Stimulated activated CD8-positive, alpha-beta memory T cell treated with anti-CD3 and anti-CD28 coated beads, Interleukin-12 subunit alpha, Interleukin-12 subunit beta, amount 100 ng/mL, for 1 hour (primary cell): ENCODE measurements at places on chromosomes 12 and 14.
A peak's percentile ranks its signal among the peaks of the same experiment; 100 is the strongest.

DNA sequence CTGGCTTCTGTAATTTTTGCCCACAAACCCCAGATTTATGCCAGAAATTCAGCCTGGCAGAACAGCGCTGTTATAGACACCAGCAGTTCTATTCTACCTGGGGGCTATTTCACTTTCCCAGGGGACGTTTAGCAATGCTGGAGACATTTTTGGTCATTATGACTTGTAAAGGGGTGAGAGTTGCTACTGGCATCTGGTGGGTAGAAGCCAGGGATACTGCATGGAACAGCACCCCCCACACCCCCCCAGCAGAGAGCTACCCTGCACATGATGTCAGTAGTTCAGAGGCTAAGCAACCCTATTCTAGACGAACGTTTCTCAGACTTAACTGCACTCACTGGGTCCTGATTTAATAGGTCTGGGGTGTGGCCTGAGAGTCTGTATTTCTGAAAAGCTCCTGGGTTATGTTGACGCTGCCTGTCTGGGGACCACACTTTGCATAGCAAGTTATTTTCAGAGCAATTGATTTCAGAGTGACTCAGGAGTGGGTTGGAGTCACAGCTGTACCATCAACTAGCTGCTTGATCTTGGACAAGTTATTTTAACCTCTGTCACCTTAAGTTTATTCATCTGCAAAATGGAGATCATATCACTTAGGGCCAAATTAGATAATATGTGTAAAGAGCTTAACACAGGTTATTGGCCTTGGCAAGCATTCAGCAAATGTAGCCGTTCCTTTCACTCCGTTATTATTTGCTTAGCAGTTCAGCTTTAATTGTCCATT is 48.5 kb downstream of the CHST11 start:
- no peak for DNase-seq

DNA sequence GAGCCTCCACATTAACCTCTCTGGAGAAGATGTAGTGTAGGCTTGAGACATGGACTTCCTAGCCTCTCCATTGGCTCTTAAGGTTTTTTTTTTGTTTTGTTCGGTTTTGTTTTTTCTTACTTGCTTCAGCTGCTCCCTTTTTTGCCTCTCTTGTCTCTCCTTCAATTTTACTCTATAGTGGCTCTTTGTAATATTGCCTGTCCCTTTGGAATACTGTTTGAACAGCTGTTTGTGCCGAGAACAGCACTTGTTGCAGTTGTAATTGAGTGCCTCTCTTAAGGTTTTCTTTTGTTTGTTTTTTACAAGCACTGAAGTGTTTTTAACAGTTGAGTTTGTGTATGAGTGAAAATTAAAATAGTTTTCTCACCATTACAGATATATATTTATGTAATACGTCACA is 567.7 kb downstream of the LRFN5 start:
- no peak for DNase-seq

DNA sequence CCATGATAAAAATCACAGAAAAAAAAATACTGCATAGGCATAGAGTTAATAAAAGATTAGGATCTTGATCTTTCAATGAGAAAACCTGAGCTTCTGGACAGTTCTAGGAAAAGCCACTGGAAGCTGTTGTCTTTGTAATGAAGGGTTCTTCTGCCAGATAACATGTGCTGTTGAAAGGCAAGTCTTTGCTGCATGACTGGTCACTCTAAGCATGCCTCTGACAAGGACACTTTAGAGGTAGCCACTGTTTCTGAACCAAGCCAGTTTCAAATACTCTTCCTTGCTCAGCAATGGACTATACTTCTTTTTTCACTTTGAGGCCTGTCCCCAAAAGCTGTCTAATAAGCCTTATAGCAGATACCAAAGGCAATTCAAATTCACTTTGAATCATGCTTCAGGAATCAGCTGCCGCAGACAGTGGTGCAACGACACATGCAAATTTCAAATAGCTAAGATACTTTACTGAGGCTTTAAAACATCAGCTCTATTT is 70.2 kb downstream of the BTG1 start:
- DNase-seq, result no peak

GRCh38 chr14:42185718-42186117 is 579.0 kb downstream of the LRFN5 start:
- no peak for DNase-seq

- no peak for DNase-seq
Observed at GRCh38 chr14:74476607-74477006, 16.5 kb downstream of the NPC2 start.

GRCh38 chr14:54329082-54329695 is 67.6 kb upstream of the CDKN3 start:
- DNase-seq, result no peak

GRCh38 chr12:52395761-52396434 is 10.2 kb downstream of the KRT82 start:
- DNase-seq, result no peak

- DNase-seq, result no peak
Observed at GRCh38 chr12:79674629-79675028, 16.1 kb downstream of the PAWR start.

DNA sequence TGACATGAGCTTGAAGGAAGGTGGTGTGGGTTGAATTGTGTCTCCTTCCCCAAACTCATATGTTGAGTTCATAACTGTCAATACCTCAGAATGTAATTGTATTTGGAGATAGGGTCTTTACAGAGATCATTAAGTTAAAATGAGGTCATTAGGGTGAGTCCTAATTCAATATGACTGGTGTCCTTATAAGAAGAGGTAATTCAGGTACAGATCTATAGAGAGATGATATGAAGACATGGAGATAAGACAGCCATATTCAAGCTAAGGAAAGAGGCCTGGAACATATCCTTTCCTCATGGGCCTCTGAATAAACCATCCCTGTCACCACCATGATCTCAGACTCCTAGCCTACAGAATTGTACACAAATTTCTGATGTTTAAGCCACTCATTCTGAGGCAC is 514.7 kb upstream of the MGAT4C start:
- DNase-seq, result no peak

DNA sequence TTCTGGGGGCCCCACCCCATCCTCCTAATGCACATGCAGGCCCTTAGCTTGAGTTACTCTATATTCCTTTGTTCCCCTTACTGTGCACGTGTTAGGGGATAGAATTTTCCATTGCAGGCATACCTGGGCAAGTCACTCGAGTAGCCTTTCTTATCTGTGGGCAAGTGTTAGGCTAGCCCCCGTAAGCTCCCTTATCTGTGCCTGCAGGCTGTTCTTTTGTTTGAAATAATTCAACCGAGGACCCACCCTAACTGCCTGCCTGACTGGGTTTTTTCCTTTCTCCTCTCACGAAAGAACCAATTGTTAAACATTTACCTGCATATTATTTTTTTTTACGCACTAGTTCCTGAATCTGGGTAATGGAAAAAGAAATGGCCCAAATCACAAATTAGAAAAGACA is 21.3 kb upstream of the BCAT1 start:
- DNase-seq, result no peak

DNA sequence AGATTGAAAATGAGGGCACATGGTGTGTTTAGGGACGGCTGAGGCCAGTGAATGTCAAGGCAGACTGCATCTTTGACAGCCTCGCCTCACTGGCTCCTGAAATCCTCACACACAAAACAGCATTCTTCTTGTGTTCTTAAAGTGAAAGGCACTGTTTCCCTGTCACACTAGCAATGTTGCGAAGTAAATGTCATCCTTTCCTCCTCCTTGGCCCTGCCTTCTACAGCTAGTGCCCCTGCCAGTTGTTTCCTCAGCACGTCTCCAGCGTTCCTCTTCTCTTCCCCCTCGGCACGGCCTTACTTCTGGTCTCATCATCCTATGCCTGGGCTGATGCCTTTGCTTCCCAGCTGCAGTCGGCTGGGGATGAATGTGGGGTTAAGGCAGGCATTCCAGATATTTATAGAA is 129.4 kb upstream of the DNM1L start:
- DNase-seq, result no peak

GRCh38 chr14:101134161-101134631 is 230.7 kb upstream of the RTL1 start:
- no peak for DNase-seq

DNA sequence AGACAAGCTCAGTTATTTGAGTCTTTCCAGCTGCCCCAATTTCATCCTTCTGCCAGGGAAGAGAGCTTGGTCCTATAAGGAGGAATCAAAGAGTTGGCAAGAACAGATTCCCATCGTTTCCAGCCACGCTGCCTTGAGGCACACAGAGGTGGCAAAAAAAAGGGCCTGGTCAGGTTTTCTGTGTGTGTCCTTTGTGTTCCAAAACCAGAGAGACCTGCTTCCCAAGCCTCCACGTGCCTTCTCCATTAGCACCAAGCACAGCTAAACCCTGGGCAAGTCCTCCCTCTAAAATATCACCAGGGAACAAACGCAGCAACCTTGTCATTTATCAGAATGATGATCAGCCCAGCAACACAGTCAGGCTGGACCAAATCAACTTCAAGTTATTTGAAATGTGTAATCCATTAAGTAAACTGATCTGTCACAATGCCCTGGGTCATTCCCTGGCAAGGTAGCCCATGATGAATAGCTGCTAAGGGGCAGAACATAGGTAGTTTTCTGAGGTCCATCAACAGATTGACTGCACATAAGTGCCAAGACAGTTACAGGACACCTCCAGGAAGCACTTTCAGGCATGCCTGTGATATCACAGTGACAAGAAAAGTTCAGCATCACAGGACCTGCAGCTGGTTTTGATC is 28.6 kb upstream of the C12orf42 start:
- no peak for DNase-seq

DNA sequence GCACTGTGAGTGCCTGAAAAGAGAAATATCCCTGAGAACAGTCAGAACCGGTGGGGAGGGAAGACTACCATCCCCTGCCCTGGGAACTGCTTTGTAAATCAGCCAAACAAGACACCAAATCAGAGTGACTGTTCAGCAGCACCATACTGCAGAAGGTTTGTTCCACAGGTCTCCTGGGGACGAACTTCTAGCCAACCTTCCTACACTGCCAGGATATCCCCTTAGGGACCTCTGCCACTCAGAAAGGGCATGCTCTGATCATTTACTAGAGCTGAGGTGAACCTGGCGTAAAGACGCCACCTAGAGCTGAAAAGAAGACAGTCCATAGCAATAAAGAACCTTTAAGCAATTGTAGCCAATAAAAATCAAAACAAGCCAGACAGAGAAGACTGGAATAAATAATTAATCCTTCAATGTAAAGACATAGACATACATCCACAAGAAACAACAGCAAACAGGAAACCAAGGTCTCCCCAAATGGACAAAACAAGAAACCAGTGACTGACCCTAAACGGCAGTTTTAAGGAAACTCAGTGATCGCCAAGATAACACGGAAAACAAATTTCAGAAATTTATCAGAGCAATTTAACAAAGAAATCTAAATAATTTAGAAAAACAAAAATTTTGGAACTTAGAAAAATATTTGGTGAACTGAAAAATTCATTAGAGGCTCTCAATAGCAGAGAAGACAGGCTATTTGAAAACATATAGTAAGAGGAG is 228.1 kb upstream of the AMIGO2 start:
- DNase-seq, result peak; percentile 28

DNA sequence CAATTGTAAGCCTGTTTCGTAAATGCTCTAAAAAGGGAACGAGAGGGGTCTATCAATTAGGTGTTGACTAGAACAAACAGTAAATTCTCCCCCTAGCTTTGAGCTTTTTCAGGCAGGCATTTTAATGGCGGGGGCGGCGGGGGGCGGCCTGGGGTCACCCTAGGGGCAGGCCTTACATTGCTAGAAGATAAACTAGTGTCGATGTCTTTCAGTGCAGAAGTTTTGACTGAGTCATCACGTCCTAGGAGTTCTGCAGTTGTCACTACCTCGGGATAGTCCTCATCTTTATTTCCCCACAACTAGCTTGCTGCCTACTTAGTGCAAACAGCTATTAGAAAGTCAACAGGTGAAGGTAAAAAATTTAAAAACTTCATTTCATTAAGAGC is 1.6 kb downstream of the ATP6V1D start:
- DNase-seq, result no peak

DNA sequence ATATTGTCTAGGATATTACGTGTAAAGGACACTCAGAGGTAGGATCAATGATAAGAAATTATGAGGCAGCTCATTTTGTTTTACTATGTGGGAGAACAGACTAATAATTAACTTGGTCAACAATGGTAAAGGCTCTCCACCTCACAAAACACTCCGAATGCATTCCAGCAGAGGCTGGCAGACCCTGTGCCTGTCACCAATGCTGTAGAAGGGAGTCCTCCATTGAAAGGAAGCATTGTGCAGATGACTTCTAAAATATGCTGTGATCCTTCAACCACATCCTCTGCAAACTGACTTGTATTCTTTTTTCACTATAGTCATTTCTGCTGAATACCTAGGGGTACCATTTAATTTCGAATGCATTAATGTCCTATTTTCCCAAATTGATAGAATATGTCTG is 119.6 kb upstream of the EEA1 start:
- no peak for DNase-seq

GRCh38 chr12:129028844-129029243 is 175.6 kb downstream of the GLT1D1 start:
- DNase-seq, result no peak

DNA sequence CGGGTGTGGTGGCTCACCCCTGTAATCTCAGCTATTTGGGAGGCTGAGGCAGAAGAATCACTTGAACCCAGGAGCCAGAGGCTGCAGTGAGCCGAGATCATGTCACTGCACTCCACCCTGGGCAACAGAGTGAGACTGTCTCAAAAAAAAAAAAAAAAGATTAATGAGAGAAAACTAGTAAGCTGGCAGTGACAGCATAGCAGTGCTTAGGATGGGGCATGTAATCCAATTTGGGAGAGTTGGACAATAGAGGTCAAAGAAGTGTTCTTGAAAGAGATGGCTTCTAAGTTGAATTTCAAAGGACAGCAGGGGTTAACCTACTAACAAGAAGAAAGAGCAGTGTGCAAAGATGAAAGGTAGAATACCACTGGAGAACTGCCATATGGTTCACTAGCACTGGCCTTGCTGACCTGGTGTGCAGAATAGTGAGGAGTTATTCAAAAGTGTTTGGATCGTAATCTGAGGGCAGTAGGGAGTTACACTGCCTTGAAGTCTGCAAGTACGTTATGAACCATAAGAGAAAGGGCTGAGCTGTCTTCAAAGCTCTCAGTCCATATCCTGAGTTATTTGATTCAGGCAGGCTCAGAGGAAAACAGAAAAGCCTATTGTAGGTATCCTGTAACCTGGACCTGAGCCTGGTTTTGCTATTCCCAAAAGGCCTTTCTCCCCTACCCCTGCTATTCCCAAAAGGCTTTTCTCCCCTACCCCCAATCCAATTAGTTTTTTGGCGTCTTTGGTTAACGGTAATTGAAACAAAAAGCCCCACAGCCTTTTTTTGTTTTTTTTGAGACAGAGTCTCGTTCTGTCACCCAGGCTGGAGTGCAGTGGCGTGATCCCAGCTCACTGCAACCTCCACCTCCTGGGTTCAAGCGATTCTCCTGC is 3.4 kb downstream of the XPOT start:
- DNase-seq, result no peak

DNA sequence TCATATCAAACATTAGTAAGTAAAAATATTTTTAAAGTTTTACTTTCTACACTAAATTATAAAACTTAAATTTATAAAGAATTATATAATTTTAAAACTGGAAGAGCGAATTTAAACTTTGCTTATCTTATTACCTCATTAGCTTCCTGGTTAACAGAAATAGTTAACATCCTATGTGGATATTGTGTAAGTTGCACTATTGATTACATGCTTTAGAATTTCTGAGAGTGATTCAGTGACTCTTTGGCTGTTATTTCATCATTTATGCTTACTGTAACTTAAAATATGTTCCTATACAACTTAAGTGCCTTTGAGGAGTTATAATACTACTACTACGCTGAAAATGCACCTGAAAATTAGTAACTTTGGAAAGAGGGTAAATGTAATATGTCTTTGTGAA is 101.4 kb downstream of the FOXA1 start:
- no peak for DNase-seq
